Astrocyte (in vitro differentiated cells and primary cell): ENCODE measurements at places on chromosomes 7 and 10.
A peak's percentile ranks its signal among the peaks of the same experiment; 100 is the strongest.

GRCh38 chr10:126904818-126905701 lies at the start of gene DOCK1:
Gene DOCK1, plus strand, starts transcription at chr10:126905428. Its CDS starts 90 bp downstream, at chr10:126905518.
- peak; percentile 55 for DNase-seq

- DNase-seq, result no peak
These were observed 112.8 kb upstream of the PPP2R2D start for GRCh38 chr10:131787961-131788360.

DNA sequence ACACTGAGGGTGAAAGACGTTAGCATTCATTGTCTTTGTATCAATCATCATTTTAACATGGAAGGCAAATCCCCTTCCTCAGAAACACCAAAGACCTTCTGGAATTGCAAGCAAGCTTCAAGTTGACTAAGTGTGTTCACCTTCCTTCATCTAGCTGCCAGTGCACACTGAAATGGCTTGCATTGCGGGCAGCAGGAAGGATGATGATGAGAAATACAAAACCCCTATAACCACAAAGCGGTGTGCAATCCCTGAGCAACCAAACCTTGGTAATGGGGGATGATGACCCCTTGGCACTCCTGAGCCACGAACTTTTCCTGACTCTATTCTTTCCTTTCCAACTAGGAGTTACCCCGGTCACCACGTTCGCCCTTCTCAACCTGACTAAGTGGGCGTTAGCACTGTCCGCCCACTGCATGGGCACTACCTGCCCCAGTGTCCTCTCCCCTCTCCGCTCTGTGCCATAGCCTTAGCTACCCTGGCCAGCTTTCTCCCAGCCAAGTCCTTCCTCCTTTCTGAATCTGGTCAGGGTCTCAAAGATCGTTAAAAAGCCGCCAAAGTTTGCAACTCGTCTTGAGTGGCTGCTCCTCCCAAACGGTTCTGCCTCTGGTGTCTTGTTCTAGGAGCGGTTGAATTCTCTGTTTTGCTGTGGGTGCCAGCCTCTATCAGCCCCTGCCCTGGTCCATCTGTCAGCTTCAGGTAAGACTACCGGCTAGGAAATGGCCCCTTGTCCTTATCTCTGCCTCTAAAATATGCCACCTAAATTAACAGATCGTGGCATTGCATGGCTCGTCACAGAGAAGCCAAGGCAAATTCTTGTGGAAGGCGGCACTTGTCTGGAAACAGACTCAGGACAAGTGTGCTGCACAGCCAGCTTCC lies 586 bp upstream of the AOC1 start:
- no peak for DNase-seq

DNA sequence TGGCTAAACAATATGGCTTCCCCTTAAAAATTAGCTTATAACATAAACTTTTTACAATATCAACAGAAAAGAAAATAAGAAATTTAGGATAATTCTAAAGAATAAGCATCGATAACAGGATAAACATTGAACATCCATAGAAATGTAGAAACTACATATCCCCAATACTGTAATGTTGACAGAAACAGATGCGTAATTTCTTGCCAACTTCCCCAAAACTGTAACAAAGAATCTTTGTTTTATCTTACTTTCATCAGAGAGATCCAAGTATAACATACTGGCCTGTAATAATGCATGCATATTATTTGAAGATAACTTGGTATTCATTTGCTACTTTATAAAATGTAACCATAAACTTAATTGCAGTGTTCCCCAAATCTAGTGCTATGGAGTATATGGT lies 339.9 kb downstream of the ARL4A start:
- no peak for DNase-seq

GRCh38 chr7:128094686-128095085 lies 63.4 kb upstream of the LRRC4 start:
- DNase-seq, result no peak

DNA sequence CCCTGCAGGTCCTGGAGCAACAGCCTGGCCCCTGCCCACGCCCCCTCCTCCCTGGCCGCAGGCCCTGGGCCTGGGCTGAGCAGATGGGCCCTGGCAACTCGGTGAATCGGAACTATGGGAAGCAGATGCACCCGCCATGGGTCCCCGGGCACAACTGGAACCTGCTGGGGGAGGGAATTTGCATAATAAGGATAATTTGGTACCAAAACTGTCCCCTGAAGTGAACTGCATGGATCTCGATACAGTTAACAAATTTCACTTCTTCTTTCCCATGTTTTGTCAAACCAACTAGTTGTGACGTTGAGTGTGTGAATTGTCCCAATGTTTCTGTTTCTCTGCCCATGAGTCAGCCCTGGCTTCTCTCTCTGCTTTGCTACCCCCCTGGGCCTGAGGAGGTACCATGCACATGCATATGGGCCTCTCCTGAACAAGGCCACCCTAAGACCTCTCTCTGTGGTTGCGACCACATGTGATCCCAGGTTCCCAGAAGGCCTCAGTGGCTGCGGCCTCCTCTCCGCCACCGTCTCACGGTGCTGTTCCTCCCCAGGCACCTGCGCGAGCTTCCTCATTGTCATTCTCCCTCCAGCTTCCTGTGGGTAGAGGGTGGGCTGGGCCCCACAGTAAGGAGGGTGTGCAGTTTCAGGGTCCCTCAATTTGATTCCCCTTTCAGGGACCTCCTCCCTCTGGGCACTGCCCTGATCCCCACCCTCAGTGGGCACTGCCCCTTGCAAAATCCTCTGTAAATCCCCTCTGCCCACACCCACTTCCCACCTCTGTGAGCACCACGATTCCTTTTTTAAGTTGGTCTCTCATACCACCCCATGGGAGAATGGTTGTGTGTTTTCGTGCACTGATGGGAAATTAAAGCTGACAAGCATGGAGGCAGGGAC lies 40.0 kb downstream of the FIGNL1 start:
- DNase-seq, result no peak

DNA sequence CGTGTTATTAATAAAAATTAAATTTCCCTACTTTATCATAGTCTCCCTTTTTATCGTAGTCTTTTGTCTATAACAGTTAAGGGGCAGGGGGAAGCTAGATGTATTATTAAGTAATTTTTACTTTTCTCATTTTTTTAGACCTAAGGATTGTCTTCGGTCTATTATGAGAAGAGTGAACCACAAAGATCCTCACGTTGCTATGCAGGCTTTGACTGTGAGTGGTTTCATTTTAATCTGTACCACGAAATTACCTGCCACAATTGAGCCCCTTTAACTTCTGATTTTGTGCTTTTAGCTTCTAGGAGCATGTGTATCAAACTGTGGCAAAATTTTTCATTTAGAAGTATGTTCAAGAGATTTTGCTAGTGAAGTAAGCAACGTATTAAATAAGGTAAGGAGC lies 40.6 kb downstream of the STAM start:
- DNase-seq, result no peak

- DNase-seq, result no peak
These were observed 17.3 kb downstream of the GNA12 start for GRCh38 chr7:2826771-2827170.

DNA sequence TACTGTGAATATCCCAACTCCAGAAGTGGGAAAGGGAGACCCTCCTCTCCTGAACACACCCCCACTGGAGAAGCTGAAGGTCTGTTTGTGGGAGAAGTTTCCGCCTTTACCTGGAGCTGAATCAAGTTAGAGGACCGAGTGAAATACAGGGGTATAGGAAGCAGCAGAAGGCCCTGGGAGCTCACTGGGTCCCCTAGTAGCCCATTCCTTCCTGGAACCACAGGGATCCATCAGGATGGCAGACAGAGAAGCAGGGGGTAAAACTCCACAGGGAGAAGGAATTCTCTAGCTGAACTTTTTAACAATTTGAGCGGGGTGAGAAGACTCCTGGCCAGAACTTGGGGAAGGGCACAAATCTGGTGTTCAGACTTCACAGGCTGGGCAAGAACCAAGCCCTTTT lies 275.8 kb downstream of the GRID1 start:
- no peak for DNase-seq

DNA sequence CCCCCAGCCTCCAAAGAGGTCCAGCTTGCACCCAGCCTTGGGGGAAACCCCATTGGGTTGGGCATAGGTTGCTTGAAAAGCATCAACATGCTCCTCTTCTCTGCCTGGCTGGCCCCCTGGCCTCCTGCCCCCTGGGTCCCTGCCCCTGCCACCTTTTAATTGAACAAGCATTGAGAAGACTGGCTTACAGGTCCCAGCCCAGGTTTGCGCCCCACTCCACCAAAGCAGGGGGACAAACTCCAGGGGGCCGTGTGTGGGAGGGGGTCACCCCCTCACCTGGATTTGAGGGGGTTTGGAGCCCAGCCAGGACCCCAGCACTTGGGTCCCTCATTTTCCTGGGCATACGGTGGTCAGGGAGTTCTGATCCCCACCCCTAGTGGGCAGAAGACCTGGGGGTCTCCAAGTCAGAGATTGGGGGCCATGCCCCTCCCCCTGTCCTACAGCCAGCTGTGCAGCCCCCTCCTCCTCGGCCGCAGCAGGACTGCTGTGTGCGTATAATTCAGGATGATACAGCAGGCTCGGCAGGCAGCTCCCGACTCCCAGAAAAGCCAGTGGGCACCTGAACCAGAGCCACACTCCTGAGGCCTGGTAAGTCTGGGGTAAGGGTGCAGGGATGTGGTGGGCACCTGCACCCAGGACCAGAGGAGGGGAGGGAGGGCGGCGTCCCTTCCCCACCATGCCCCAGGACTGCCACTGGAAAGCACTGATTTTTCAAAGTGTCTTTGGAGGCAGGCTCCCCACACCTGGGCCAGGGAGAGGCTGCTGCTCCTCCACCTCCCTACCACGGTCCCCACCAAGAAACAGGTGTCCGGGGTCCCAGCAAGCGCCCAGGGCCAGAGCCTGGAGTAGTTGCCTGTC lies 1.7 kb downstream of the ELFN1 start:
- no peak for DNase-seq

DNA sequence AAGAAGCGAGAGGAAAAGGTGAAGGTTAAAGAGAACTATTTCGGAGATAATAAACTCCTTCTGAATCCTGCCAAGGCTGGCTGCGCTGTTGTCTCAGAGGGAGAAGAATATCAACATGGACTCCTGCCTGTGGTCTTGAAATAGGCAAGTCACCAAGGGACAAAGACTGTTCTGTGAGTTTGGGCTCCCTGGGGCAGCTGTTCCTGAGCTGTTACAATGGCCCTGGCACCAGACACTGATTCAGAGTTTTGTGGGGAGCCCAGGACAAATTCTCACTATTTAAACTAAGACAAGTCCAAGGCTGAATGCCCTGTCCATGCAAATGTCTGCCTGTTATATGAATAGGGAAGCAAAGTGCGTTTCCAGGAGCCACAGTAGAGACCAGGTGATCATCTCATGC lies 81.4 kb downstream of the PRPF18 start:
- DNase-seq, result no peak

GRCh38 chr10:43120116-43120928 lies 17.9 kb upstream of the CSGALNACT2 start:
- no peak for DNase-seq

- no peak for DNase-seq
These were observed 6.9 kb downstream of the FAM241B start for GRCh38 chr10:69636626-69637605.

DNA sequence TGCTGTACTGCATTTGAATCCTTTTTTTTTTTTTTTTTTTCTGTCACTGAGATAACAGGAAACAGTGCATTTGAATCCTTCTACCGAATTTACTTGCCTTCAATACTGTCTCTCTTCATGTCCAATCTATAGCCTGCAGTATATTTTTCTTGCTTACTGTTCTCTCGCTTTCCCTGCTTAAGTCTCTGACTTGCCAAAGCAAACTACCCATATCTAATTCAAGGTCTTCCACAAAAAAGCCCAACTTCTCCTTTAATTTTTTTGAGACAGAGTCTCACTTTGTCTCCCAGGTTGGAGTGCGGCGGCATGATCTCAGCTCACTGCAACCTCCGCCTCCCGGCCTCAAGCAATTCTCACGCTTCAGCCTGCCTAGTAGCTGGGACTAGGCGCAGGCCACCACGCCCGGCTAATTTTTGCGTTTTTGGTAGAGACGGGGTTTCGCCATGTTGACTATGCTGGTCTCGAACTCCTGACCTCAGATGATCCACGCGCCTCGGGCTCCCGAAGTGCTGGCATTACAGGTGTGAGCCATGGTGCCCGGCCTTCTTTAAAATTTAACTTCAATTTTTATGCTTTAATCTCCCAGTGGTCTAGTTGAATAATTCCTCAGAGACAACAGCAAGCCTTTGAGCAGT lies 882 bp downstream of the PDCD11 start:
- DNase-seq, result no peak

- no peak for DNase-seq
These were observed 21.2 kb upstream of the SLC35G1 start for GRCh38 chr10:93872375-93873158.

DNA sequence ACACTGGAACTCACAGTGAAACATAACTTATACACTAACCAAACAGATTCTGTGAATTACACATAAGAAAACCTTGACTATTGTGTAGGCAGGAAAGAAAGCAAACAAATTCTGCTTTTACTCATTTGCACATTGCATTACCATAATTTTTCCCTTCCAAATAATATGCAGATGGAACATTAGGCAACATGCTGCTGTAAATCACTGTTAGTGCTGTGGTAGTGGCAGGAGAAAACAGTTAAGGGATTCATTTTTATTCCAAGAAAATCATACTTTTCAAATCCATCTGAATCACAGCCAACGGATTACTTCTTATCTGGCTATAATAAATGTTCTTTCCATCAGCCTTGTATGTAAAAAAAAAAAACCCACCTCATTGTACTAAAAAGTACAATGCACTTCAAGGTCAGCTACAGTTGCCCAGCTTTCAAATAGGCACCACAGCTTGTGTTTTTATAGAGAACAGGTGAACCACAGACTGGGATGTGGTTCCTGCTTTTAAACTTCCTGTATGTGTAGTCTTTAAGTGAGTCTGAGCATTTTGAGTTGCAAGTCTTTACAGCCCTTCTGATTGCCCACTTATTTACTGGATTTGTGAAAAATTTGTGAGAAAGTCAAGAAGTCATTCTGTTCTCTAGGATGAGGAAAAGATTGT lies 590.0 kb upstream of the SEMA3D start:
- DNase-seq, result no peak

DNA sequence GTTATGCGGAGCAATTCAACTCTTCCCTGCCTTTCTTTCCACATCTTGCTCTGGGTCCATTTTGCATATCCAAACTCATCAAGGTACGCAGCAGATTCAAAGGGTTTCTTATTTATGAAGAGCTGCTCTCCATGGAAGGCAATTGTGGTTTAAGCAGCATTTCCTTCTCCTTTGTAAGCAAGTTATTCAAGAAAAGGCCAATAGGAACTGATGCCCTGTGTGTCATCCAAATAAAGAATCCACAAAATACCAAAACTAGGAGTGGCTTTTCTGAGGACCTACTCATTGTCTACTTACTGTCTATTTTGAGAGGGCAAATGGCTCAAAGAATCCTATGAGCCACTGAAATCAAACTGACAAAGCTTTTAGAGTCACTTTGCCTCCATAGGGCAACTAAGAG lies 253.1 kb downstream of the PTEN start:
- DNase-seq, result peak; percentile 73

- DNase-seq, result no peak
These were observed 13.1 kb downstream of the FXYD4 start for GRCh38 chr10:43384252-43385221.

DNA sequence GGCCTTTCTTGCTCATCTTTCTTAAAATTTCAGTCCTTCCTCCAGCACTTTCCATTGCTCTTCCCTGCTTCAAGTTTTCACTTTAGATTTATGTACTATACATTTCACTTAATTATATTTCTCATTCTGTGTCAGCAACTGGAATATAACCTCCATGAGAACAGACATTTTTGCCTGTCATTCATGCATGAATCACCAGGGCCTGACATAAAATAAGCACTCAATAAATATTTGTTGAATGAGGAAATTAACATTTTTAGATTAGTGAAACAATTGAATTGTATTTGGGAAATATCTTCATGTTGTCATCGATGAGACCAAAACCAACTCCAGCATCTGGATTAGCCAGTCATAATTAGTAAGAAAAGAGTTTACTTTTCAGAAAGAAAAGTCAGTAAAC lies 6.1 kb downstream of the SAMD9L start:
- no peak for DNase-seq

GRCh38 chr7:30646154-30646553 lies 36.1 kb downstream of the CRHR2 start:
- no peak for DNase-seq
